NCI-H345 (cell line): ENCODE measurements at places on chromosomes 7 and 10.

DNA sequence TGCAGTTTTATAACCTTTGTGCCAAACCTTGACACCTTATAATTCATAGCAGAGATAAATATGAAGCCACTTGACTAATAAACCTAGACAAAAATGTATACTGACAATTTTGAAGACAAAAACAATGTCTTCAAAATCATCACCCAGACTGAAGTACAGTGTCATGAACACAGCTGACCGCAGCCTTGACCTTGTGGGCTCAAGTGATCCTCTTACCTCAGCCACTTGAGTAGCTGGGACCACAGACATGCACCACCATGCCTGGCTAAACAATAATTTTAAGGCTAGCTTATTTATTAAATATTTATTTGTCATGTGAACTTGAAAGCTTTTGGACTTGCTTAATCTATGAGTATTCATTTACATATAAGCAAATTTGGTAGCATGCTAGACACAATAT is 24.3 kb downstream of the IL6 start:
- DNase-seq, result no peak

DNA sequence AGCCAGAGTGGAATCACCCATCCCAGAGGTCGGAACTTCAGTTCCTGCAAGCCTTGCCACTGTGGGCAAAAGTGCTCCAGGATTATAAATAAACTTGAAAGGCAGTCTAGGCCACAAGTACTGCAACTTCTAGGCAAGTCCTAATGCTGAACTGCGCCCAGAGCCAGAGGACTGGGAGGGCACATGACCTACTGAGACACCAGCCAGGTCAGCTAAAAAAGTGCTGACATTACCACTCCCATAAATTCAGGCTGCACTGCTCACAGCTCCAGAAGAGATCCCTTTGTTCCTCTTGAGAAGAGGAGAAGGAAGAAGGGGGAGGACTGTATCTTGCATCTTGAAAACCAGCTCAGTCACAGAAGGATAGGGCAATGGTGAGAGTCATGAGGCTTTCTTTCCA is 1084.1 kb upstream of the PHF14 start:
- DNase-seq, result no peak

DNA sequence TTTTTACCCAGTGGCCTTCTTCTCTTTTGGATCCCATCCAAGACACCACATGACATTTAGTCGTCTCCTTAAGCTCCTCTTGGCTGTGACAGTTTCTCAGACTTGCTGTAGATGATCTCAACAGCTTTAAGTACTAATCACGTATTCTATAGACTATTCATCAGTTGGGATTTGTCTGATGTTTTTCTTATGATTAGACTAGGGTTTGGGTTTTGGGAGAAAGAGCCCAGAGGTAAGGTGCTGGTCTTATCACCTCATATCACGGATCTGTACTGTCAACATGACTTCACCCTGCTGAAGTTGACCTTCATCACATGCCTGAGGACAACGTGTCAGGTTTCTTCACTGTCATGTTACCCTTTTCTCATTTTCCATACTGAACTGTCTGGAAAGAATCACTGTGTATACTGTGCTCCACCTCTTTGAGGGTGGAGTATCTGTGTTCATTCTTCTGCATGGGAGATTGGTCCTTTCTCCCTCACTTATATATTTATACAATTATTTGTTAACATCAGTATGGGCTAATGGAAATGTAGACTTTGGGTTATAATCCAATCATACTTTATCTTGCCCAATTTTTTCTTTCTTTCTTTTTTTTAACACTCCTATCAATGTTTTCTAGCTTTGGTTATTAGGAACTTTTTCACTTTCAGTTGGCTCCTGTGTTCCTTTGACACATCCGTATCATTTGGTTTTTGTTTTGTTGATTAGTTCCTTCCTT is 6.4 kb upstream of the HKDC1 start:
- DNase-seq, result no peak

DNA sequence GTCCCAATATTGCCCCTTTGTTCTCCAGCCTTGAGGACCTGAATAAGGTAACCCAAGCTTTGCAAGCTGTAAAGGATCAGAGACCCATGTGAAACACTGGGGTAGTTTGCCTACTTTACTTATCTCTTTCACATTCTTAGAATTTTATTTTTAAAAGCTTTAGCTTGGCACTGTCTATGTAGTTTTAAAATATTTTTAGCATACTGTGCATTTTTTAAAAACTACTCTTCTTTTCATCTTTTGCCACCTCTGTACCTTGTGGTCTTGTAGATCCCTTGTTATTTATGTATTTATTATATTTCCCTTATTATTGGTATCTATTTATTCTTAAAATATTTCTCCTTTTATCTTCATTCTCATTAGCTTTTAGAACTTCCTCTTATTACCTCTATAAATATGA is 12.0 kb upstream of the PTPRZ1 start:
- no peak for DNase-seq

DNA sequence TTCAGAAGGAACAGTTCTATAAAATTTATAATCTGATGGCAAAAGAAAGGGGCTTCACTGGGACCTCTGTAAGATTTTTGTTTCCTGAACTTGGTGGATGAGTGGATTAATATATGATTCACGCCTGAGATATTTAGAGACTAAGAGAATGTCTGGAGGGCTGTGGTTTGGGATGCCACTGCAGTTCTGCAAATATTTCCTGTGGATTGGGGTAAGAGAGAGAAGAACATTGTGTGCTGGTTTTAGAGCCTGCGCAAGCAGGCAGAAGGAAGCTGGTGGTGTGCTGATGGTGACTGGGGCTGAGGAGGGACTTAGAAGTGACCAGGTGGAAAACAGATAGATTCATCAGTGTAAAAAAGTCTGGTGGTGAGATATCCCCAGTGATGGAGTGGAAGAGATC is 87.0 kb downstream of the SUGCT start:
- DNase-seq, result no peak

DNA sequence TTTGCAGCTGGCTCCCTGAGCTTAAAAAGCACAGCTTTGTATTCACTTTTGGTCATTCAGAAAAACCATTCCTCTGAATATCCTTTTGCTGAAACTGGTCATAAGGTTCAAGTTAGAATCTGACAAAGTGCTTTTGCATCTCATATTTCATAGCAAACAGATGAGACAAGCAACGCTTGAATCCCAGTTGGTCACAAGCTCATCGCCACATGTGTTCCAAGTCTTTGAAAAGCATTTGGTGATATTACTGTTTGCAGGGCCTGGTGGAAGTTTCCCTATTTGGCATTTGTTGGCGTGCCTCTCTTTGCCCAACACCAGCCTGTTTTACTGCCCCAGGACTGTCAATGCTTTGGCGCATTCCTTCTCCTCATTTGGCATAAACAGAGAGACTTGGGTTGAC is 10.3 kb downstream of the TACC2 start:
- DNase-seq, result no peak

- no peak for DNase-seq
These were observed 30.1 kb downstream of the C10orf90 start for GRCh38 chr10:126640401-126640800.

DNA sequence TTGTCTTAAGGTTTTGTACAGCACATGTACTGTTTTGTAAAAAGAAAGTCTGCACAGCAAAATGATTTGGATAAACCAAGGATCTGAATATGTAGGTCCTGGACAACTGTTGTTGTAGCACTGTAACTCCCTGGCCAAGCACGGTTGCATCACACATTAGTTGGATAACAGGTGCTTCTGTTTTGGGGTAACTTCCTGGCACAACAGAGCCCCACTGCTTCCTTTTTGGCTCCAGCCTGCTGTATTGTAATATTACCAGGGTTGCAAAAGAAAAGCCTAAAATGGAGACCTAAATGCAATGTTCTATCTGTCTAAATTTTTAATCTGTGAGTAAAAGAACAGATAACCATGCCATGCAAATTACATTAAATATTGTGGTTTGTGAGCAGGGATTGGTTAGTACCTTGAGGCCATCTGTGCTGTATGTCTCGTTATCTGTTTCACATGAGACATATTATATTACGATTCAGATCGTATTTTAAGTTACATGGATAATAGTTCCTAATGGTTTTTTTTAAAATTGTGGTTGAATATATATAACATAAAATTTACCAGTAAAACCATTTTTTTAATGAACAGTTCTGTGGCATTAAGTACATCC is 27.5 kb upstream of the WAC start:
- no peak for DNase-seq

DNA sequence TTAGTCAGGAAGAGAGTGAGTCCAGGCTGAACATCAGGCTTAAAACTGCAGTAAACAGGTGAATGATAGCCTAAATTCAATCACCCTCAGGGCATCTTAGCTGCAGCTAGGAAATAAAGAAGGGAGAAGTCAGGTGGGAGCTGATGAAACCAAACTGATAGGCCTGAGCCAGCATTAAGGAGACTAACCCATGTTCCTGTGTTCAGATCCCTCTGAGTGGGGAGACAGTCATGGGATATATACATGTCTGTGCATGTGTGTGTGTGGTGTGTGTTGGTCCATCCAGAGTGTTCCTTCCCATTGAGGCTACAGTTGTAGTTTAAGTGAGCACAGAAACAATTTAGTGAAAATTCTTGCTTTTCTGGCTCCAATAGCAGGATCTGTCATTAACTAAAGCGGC is 480.9 kb downstream of the PHTF2 start:
- no peak for DNase-seq

DNA sequence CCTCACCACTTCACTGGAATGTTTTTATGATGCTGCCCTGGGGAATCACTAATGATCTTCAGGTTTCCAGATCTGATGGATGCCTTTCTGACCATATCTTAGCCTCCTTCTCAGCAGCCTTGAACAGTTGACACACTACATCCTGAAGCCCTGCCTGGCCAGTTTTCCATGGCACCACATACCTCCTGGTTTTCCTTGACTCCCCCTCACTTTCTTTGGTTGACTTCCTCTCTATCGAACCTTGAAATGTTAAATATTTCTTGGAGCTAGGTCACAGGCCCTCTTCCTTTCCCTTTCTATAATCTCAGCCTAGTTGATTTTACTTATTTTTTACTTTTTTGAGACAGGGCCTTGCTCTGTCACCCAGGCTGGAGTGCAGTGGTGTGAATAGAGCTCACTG is 108.8 kb upstream of the CDK1 start:
- DNase-seq, result no peak

DNA sequence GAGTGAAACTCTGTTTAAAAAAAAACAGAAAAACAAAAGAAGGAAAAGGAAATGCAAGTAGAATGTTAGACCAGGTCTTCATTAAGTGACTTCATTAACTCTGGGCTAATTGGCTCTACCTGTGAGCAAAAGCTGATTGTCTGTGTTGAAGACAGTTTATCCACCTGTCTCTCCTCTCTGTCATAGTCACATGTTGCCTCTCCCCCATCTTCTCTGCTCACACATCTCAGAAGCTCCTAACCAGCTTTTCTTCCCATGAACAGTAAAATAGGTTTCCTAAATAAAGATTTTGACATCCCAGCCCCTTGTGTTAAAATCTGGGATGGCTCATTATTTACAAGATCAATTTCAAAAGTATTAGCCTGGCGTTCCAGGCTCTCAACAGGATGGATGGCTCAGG is 222.7 kb downstream of the CACNB2 start:
- no peak for DNase-seq

DNA sequence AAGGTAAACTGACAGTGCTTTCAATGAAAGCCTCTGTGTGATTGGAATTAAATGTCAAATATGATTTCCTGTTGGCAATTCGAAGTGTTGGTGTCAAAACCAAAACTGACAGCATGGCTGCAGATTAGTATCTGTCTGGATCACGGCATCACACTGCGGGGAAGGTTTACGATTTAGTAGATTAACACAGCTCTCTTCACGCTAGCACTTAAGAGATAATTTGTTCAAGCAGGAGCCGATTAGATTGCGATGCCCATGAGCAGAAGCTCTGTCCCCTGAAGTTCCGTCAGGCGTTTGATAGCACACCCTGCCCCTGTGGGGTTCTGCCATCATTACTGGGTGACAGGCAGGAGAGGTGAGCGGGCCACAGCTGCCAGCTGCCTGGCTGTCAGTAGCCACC is 279.5 kb upstream of the AUTS2 start:
- DNase-seq, result no peak

DNA sequence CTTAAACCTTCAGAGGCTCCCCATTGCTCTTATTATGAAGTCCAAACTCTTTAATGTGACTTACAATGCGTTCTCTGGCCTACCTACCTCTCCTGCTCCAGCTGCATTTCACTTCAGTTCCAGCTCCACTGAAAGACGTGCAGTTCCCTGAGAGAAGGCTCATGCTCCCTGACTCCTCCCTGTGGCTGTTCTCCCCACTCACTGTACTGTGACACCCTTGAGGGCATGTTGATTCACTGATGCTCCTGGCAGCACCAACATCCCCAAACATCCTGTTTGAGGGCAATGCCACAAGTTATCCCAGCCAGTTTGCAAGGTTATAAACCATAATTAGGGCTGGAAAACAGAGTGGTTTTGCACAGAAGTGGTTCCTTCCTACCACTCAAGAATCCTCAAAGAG is 111.2 kb downstream of the LSM5 start:
- DNase-seq, result no peak

GRCh38 chr7:122046402-122046801 is 97.6 kb downstream of the AASS start:
- DNase-seq, result no peak

DNA sequence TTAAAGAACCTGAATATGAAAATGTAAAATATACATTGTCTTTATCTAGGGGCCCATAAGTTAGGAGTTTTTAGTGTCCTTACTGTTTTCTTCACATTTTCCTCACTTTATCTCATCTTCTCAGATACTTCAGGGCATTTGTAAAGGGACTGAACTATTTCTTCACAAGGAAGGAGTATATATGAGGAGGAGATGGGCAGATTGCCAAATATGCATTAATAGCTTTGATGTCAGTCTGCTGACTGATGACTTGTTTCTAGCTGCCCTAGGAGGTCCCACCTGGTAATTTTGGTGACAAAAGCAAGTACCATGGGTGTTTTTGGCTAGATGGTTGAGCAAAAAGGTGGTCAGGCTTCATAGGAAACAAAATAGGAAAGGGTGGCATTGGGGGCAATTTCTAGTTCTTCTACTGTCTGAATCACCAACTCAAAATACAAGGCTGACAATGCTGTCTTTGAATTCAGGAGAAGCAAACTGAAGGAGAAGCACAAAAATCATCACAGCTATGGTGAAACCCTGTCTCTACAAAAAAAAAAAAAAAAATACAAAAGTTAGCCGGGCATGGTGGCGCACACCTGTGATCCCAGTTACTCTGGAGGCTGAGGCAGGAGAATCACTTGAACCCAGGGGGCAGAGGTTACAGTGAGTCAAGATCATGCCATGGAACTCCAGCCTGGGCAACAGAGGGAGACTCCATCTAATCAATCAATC is 10.4 kb upstream of the STRIP2 start:
- DNase-seq, result no peak

GRCh38 chr7:48528646-48529045 is 357.4 kb downstream of the ABCA13 start:
- no peak for DNase-seq

DNA sequence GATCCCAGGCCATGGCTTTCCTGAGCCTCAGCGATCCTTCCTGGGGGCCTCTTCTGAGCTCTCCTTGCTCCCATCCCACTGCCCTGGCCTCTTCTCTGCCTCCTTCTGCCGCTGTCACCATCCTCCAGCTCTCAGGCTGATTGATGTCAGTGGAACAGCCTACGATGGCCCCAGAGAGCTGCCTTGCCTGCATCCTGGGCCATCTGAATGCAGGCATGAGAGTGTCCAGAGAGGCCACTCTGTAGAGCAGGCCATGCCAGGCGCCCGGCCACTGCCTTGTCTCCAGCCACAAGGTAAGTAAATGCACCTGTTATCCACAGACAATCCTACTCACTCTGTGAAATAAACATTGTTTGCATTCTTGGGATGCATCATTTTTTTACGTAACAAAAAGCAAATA is 171.4 kb upstream of the PPP2R2D start:
- no peak for DNase-seq

- no peak for DNase-seq
These were observed 123.7 kb downstream of the VIPR2 start for GRCh38 chr7:159020987-159021386.

- DNase-seq, result no peak
These were observed 16.0 kb downstream of the GIMAP5 start for GRCh38 chr7:150753239-150753638.
